ENCODE measurements at places on chromosomes 13 and 19.

DNA sequence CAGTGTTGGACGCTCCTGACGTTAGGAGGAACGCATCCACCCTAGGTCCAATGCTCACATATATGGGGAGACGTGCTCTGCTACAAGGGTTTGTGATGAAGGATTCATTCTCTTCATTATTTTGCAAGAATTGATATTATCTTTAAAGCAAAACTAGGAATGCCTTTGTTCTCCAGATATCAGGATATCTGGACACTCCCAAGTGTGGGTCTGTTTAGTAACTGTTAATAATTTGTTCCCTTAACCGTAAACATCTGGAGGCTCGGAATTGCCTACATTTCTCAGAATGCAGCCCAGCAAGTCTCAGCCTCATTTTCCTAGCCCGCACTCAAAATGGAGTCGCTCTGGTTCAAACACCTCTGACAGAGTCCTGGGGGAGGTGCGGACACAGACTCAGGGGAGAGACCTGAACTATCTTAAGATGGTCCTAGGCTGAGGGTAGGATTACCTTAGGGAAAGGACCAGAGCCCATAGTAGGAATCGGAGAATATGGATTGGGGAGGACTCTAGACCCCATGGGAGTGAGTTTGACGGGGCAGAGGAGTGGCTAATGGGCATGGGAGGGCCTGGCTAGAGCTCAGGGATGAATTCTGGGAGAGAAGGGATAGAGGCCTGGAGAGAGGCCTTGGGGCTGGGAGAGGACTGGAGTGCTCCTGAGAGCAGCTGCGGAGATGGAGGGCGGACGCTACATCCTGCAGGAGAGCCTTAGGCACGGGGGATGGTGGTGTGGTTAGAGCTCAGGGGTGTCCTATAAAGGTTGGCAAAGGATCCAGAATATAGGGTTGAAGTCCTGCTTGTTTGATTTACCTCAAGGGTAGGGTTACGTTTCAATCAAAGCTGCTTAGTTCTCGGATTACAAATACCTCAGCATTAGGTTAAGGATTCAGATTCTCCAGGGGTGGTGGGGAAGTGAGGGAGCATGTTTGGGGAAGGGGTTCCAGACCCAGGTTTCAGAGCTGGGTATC lies 43.2 kb downstream of the ZNF331 start:
- no peak for DNase-seq

- no peak for DNase-seq
These were observed at the start of gene SYDE1 for GRCh38 chr19:15107061-15108010. Gene SYDE1 (plus strand): TSS chr19:15107401. CDS start chr19:15107434, 33 bp downstream.

DNA sequence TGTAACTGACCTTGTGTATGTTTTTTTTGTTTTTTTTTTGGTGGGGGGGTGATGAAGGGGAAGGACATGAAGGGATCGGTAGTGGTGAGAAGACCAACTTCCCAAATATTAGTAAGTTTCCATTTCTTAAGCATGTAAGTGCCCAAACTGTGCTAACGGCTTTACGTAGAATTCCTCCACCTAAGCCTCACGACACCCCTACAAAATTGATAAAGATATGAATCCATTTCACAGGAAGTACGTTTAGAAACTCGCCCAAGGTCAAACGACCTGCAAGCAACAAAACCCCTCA lies 649 bp downstream of the UQCRFS1 start:
- no peak for DNase-seq

DNA sequence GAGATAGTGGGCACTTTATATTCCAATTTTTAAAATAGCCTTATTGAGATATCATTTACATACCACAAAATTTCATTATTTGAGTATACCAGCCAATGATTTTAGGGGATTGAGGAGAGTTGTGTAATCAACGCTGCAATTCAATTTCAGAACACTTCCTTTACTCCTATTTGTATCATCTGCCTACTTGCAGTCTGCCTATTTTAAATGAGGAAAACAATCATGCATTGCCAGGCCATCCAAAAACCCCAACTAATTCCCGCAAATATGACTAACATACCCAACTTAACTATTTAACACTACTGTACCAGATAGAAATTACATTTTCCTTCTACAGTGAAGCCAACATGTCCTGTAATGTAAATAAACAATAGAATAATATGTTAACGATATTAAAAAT lies 26.7 kb downstream of the CAB39L start:
- DNase-seq = no peak

- DNase-seq = no peak
These were observed 95.8 kb upstream of the MYCBP2 start for GRCh38 chr13:77422724-77423123.

GRCh38 chr13:33509642-33510229 lies 224.2 kb upstream of the STARD13 start:
- no peak for DNase-seq

DNA sequence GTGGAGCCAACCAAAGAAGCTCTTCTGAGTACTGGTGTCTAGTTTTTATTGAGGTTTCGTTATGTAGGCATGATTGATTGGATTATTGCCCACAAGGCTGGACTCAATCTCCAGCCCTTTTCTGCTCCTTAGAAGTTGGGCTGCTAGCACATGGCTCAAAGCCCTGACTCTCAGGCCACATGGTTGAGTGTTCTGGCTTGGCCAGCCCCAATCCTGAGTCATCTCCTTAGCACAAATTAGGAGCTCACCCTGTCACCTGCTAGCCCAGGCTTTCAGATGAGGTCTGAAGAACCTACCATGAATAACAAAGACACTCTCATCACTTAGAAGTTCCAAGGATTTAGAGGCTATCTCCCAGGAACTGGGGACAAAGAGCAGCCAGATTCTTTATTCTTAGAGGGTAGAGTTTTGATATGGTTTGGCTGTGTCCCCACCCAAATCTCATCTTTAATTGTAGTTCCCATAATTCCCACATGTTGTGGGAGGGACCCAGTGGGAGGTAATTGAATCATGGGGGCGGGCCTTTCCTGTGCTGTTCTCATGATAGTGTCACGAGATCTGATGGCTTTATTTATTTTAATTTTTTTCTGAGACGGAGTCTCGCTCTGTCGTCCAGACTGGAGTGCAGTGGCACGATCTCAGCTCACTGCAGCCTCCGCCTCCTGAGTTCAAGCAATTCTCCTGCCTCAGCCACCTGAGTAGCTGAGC lies 11.3 kb downstream of the DPY19L3 start:
- no peak for DNase-seq

- DNase-seq = no peak
These were observed 16.7 kb upstream of the SPART start for GRCh38 chr13:36362914-36363313.

- no peak for DNase-seq
These were observed at the start of gene FAM187B for GRCh38 chr19:35228177-35228930. Gene FAM187B (minus strand): TSS chr19:35228739. CDS start chr19:35228680, 59 bp downstream.

- no peak for DNase-seq
These were observed 29.6 kb upstream of the KLF2 start for GRCh38 chr19:16295057-16295456.

DNA sequence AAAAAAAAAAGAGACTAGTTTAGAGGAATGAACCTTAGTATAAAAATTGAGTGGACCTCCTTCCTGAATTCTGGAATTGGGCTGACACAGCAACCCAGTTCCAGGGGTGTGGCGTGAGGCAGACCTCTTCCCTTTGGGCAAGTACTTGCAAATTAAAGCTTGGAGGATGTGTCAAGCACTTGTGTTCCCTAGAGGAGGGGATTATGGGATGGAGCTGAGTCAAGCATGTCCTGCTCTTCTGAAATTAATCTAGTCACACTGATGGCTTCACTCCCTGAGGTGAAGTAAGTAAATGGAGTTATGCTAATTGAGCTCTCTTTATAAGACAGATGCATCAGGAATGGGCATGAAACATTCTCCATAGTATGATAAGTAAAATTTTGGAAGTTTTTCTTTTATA lies 107.7 kb upstream of the HTR2A start:
- DNase-seq = no peak

DNA sequence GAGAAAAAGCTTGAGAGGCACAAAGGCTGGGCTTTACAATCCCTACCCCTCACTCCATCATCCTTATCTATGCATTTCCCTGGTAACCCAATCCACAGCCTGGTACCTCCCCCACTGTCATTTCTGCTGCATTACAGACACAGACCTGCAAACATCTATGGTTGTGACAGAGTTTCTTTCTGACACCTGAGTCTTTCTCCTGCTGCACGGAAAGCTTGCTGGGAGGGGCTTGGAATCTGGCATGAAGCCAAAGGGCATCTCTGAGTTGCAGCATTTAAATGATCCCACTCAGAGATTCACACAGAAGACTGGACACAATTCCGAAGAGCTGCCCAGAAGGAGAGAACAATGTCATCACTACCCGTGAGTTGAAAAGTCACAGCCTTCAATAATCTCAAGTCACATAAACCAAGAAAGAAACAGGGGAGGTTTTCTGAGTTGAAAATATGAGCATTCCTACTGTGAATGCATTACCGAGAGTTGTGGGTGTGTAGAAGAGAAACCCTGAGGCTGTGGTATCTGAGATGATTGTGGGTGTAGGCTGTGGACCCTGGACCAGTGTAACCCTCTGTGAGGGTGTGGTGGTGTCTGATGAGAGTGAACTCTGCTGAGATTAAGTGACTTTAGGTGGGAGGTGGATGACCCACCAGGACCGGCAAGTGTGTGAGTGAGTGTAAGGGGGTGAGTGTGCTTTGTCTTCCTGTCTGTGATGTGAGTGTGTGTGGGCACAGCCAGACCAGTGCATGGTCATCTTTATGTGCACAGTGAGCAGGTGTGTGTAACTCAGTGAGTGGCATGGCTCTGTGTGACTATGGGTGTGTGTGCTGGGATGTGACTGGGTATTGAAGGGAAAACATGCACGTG lies at the start of gene LGALS14:
TSS of gene LGALS14 (plus strand) at position 301 of the 864 bp plus-strand sequence. CDS start at position 349, 48 bp downstream.
- no peak for DNase-seq

DNA sequence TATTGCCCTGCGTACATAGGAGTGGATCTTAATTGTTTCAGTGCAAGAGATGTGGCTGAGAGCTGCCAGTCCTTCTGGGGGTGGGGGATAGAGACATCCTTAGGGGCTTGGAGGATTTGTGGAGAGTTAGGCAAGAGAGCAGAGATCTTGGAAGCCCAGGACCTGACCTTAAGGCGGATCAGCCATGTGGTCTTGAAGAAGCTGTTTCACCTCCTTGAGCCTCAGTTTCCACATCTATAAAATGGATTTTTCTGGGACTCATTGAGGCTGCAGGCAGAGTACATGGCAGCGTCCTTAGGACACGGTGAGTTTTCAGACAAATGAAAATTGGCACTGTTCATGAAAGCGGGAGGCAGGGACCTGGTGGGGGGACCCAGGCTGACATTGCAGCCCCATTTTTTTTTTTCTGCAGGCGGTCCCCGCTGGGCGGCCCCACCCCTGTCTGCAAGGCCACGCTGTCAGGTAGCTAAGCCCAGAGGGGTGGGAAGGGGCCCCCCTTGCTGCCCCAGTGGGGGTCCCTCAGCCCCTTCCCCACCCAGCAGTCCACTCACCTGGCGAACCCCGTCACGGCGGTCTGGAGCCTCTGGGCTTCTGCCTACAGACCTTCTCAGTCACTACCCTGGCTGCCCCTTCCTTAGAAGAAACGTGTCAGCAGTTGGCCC lies 30.0 kb downstream of the PDE4A start:
- DNase-seq = no peak

DNA sequence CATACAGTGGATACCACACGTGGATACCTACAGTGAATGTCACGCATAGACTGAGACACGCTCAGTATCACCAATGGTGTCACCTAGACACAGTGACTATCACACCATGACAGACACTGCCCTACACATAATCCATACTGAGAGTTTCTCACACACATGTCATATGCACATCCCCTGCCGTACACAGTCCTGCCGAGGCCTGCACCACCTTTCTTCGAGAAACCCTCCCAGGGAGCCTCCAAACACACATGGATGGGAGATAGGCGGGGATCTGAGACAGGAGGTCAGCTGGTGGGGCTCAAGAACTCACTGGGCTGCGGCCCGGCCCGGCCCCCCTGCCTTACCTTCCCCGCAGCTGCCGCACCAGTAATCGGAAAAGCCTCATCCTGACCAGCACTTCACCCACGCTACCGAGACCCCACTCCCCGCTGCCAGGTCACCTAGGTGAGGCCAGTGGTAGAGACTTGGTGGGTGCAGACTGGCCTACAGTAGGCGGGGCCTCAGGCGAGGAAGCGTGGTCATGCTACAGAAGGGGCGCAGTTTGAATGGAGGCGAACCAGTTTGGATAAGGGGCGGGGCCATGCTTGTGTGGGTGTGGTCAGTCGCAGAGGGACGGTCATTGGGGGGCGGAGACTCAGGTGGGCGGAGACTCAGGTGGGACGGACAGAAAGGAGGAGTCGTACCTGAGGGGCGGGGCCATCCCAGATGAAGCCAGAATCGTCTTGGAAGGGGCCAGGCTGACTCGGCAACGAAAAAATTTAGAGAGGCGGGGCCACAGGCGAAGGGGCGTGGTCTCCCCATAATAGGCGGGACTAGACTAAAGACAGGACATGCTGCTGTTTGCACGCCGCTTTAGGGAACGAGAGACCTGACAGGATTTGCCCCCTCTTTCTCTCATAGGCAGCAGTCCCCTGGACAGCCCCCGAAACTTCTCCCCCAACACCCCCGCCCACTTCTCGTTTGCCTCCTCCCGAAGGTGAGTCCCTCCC lies 2.1 kb downstream of the MAST1 start:
- DNase-seq = no peak

DNA sequence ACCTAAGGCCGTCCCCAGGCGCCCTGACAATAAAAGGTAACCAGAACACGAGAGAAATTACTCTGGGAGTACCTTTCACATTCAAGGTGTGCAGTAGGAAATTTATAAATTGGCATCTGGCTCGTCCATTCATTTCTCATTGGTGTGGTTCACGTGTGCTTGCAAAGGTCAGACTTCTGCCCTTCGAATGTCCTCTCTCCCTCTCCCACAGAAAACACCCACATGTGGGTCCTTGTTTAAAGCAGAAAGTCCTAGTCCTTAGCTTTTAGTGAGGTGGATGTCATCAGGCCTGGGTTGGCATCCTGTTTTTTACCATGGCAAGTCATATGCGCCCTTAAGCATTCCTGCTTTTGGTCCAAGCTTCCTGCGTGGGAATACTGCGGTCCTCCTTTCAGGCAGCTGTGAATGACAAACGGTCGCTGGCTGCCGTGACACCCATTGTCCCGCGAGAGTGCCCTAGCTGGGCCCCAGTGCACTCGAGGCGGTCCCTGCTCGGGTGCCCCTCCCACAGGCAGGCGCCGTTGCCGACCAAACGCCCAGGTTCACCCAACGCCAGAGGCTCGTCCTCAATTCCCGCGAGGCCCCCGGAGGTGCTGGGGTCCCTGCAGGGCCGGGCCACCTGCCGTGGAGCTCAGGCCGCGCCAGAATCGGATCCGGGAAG lies at the start of gene NUDT19:
TSS of gene NUDT19 (plus strand) at position 531 of the 661 bp plus-strand sequence. CDS start 140 bp downstream, outside the sequence.
- DNase-seq = peak; percentile 57
